ENCODE measurements at places on chromosomes 4 and X. TPM values are rescaled to one million over a fixed set of nuclear protein-coding genes. Genes with fewer than 3 reads are reported as not detected.

Gene EIF4E
- 148 TPM for total RNA-seq

Gene DIPK2B
- not detected for total RNA-seq

DNA sequence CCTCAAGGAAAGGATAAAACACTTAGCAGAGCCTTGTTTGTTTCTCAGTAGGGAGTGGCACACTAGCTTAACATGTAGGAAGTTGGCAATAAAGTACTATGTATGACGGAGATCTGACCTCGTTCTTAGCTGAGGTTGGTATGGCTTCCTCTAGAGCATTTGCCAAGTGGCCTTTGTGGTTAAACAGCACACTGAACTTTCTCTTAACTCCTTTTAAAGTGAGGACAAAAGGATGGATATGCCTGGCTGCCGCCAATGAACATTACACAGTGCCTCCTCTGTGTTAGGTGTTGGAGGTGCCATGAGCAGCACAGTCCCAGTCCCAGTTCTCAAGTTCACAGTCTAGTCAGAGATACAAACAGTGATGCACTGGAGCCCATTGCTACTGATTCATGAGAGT, 54.4 kb downstream of the VGLL1 start:
- DNase-seq, result no peak

GRCh38 chr4:187477224-187477623, 518.3 kb upstream of the ZFP42 start:
- no peak for DNase-seq

GRCh38 chr4:69970071-69970470, 4.5 kb upstream of the CSN2 start:
- DNase-seq, result no peak

DNA sequence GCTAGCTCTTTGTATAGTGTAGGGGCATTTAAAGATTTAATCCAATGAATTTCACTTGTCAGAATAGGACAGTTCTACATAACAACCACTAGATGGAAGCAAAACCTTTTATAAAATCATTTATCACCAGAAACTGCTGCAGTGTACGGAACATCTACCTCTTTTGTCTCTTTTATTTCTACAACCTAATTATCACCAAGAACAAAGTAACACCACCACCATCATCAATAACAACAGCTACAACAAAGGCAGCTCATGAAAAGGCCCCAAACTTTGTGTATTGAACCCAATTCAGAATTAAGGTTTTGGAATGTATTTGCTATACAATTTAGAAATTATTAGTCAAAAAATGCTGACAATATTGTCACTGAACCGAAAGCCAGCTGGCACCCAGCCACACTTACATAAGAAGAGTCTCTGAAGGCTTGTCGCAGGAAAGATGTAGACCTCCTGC, 260.9 kb upstream of the RPS6KA3 start:
- DNase-seq, result no peak

- no peak for DNase-seq
Observed at GRCh38 chr4:61773655-61774245, 573.6 kb downstream of the ADGRL3 start.

Measured in HCT116 (cell line).